Large intestine (tissue), 12 donors: ENCODE measurements at places on chromosomes 7 and 10.

DNA sequence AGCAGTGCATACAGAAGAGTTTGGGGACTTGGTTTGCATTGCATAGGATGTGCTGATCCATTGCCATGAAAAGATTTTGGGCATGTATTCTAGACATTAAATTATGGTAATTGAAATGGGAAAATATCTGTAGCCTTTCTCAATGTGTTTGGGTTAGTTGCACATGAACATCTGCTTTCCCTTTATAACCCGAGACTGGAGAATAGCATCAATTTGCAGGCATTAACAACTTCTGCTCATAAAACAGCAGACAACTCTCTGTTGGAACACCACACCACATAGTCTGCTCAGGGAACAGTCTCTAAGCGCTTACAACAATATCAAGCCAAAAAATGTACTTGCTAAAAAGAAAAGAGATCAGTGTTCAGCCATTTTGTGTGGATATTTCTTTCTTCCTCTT, 1391.1 kb upstream of the LRRTM3 start:
- DNase-seq = no peak

DNA sequence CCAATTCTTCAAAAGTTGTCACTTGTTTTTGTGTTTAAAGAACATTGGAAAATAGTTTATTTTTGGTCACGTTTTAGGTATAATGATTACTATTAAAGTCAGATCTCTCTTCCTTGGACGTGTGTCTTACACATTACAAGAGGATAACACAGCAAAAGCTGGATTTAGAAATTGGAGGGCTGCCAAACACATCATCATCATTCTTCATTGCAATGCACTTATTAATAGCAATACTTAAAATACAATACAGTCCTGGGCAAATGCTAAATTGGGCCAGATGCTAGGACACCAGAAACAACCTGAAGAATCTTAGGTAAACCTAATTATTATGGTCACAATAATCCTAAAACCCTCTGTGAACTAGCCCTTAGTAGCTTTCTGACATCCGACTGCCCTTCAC, 303.6 kb downstream of the DGKB start:
- DNase-seq = no peak

- DNase-seq = peak; percentile 38
These were observed 32.8 kb downstream of the NOD1 start for GRCh38 chr7:30445770-30446169.

- peak; percentile 79 for DNase-seq
These were observed 50.1 kb upstream of the INPP5A start for GRCh38 chr10:132487241-132488135.

DNA sequence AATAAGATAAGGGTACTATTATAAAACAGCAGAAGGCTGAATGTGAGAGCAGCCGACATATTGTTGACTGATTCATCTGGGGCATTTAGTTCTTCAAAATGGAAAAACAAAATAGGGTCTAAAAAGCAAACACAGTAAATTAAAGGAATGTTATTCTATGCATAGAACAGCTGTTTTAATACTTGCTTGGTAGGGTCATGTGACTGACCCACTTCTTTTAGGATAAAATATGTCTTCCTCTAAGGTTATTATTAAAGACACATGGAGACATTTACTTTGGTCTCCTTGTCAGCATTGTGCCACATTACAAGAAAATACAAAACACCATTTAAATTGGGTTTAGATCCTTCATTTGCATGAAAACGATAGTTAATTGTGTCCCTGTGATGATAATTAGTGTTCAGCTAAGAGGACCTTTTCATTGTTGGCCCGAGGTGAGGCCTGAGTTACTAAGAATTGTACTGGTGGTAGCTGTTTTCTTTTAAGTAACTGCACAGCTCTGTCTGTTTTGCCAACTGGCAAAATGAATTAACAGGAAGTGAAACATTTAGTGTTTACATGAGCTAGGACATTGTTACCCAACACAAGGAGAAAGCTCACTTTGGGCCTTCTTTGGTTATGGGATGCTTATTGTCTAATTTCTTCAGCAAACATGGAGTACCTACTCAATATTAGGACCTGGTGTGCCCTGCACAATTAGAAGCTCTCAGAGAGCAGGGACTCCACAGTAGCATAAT, 764.4 kb downstream of the LRMDA start:
- no peak for DNase-seq

DNA sequence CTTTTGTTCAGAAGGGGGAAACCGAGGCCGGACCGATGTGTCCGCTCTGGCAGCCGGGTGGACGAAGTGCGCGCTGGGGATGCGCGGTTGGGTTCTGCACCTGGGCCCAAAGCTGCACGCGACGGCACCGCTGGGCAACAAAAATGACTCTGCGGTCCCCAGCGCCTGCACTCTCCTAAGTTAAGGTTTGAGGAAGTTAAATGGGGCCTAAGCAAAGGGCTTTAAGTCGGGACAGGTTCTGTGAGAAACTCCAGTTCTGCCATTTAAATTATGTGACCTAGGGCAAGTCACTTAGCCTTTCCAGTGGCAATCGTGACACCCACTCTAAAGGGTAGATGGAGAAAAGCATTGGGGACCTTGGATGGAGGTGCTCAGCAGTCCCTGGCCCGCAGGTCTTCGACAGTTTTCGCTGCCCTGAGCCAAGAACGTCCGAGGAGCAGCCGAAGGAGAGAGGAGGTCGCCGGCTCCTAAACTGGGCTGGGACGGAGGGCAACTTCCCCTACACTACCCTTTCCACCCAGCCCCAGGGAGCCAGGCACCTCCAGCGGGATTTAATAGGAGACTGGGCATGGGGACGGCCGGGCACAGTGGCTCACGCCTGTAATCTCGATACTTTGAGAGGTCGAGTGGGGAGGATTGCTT, 534 bp upstream of the ACBD5 start:
- peak; percentile 76 for DNase-seq

DNA sequence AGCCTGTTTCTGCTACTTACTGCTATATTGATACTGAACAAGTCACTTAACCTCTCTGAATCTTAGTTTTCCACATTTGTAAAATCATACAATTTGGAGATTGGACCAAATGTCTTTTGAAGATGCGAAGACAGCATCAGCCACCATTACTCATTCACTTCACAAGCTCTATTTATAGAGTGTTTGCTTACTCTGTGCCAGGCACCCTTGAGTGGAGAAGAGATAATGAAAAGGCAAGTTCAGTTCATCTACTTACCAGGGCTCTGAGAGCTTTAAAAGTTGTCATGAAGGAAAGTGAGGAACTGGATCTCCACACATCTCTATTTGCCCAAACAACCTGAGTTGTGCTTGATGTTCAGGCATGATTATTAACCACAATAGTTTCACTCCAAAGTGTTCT, 277.5 kb downstream of the CSTF2T start:
- no peak for DNase-seq

GRCh38 chr7:114085592-114086501, 167.0 kb upstream of the PPP1R3A start:
- peak; percentile 95 for DNase-seq

- DNase-seq = no peak
These were observed 18.9 kb downstream of the MACC1 start for GRCh38 chr7:20198260-20198659.

GRCh38 chr10:106311590-106311989, 852.9 kb downstream of the SORCS1 start:
- no peak for DNase-seq

DNA sequence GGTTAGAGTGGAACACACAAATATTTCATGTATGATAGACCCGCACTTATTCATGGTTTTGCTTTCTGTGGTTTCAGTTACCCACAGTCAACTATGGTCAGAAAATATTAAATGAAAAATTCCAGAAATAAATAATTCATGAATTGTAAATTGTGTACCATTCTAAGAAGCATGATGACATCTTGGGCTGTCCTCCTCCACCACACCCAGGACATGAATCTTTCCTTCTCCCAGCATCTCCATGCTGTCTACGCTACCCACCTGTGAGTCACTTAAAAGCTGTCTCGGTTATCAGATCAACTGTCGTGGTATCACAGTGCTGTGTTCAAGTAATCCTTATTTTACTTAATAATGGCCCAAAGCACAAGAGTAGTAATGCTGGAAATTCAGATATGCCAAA, 419.6 kb upstream of the NRP1 start:
- DNase-seq = no peak

DNA sequence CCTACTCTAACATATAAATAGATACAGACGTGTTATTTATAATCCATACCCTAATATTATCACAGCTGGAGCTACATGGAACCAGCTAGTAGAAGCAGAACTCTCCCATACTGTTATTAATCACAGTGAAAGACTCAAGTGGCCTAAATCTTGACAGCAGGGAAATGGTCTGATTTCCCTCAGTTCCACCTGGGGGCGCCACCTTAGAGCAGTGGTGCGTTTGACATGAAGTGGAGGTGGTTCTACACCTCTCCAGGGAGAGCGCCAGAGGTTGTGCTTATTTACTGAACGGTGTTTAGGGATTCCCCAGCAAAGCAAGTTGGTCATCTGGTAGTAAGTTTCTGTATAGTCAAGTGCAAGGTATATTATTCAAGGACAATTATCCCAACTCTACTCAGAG, 17.6 kb downstream of the DNTT start:
- DNase-seq = no peak

DNA sequence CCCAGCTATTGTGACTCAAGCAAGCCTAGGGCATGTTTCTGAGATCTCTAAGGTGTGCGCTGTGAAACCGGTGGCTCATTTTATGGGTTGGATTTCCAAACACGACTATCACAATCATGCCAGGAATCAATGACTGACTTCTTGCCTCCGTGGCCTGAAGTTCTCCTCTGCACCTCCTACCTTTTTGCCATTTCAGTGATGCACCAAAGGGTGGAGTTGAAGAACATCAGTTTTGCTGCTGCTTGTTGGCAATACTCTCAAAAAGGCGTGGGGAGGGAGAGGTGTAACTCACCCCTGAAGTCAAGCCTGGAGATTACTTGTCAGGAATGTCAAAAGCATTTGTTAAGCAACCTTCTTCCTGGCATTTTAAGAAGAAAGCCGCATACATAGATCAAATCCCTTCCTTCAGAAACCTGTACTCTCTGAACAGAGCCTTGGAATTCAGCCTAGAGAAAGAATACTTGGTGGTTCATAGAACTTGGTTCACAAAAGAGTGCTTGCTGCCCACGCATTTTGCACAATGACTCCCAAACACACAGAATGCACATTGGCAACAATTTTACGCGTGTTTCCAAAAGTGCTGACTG, 41.0 kb downstream of the KIAA1217 start:
- DNase-seq = no peak

DNA sequence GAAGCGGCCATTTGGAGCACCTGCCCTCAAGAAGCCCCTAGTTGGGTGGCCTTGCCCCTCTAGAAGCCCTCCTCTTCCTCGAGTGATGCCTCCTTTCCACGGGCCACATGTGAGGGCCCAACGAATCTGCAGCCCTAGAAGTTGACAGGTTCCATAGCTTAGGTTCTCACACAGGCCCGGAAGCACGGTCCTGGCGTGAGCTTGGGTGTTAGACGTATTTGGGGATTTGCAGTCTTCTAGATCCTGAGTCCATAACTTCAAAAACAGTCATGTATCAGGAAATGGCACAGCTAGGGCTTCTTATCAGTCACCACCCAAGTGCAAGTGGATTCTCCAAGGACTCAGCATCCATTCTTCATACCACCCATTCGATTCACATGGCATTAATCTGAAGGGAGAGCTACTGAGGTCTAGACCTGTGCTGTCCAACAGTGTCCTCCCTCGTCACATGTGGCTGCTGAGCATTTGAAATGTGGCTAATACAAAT, 477 bp upstream of the FBXW4 start:
- DNase-seq = no peak

DNA sequence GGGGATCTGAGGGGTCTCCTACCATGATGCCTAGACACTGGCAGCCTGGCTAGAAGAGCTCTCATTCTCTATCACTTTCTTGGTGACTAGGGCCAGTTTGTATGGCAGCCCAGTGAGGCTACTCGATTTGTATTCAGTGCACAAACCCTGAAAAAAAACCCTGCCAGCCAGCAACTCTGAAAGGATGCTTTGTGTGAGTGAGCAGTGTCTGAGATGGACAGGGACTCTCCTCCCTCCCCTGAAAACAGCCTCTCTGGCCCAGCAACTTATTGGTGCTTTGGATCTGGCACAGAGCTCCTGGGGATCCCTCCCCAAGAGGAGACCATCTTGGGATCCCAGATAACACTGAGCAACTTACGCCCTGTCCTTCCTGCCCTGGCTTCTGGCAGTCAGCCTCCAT, 10.8 kb upstream of the LRRC4 start:
- DNase-seq = no peak

- DNase-seq = peak; percentile 17
These were observed 169.9 kb downstream of the RNF133 start for GRCh38 chr7:122528879-122529481.
